ENCODE measurements at places on chromosomes 12 and 14.

GRCh38 chr12:80195074-80195726 lies 95.9 kb downstream of the OTOGL start:
- peak; percentile 64 for DNase-seq

DNA sequence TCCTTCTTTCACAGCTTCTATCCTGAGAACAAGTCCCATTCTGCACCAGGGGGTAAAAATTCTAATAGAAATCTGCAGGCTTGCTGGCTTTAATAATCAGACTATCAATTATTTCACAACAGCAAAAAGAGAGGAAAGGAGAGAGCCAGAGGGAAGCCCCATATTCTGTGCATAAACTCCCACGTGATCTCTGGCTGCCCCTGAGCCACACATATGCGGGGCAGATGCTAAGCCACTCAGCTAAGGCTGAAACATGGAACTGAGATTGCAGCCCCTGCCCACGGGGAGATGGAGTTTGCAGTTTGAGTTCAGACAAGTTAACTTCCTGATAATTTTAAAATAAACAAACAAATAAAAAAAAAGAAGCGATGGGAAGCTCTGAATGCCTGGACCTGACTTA lies 254.4 kb upstream of the CCDC196 start:
- DNase-seq: no peak

GRCh38 chr14:89490466-89490865 lies 73.4 kb upstream of the FOXN3 start:
- DNase-seq: no peak

GRCh38 chr12:18676996-18677588 lies 60.7 kb downstream of the PLCZ1 start:
- no peak for DNase-seq

- no peak for DNase-seq
Observed at GRCh38 chr12:81083906-81084513, 6.1 kb downstream of the ACSS3 start.

- DNase-seq: no peak
Observed at GRCh38 chr14:35174342-35174741, 52.0 kb downstream of the PRORP start.

DNA sequence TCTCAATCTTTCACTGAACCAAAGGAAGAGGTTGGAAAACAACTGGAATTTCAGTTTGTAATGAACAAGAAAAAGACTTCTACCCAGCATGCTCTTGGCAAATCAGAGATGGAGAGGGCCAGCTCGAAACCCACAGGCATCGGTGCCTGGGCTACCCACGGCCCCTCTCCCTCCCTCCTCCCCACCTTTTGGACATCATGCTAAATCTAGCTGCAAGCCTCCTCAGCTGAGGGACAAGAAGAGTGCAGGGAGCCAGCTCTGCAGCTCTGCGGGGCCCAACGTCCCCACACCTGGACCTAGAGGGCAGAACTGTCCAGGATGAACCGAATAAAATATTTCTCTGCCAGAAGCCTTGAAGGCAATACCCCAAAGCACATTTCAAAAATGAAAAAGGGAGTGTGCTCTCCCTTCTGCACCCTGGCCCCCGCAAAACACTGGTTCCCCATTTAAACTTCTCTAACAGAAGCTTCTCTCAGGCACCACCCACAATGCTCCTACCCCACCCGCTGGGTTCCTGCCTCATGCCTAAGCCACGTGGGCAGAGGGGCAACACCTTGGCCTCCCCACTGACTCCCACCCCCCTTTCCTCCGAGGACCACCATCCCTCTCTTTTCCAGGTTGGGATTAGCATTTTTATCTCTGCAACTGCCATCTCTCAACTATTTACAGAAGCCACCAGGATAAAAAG lies 8.2 kb downstream of the CAMKK2 start:
- DNase-seq: no peak

All from HT-29 (cell line).